ENCODE measurements at places on chromosomes 6 and 20.

DNA sequence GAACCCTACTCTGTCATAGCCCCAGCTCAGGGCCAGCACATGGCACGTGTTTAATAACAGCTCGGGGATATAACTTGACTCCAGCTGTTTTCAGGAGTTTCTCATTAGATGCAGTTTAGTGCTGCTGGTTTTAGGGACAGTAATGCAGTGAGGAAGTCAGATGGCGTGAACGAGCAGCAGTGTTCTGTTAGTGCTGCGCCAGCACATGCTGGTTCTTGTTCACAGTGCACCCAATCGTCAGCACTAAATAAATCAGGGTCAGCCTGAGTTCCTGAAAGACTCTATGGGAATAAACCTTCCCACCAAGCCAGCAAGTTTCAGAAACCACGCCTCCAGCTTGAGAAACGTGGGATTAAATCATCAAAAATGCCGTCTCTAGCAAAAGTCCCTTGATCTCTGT is 235.9 kb upstream of the SUPT3H start:
- no peak for DNase-seq

DNA sequence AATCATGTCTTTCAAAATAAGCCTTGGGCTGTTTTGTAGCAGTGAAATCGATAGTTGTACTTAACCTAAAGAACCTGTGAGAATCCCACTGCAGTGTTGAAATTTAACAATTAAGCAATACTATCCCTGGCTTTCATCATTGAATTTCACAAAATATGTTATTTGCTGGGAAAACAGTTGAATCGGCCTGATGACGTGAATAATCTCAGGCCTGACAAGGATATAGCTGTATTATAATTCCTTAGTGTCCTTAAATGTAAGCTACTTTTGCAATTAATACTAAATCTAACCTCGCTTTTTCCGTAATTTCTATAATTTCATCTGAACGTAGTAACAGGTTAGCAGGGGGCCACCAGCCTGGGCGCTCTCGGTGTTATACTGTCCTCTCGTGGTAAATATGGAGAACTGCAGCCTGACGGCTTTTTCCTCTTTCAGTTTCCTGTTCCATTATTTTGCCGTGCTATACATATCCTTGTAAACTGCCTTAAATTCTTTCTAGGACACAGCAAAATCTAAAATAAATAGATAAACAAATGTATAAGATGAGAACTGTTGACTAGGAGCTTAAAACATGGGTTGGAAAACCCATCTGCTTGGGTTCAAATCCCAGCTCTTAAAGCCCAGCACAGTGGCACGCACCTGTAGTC is 24.0 kb downstream of the MTFR2 start:
- peak; percentile 74 for DNase-seq

- no peak for DNase-seq
Observed at GRCh38 chr6:33744895-33745546, 1.7 kb downstream of the IP6K3 start.

- peak; percentile 53 for DNase-seq
Observed at GRCh38 chr20:12970372-12970821, 38.4 kb upstream of the SPTLC3 start.

GRCh38 chr6:168711049-168711640 is 270.2 kb downstream of the SMOC2 start:
- no peak for DNase-seq

- DNase-seq = no peak
Observed at GRCh38 chr6:73639040-73639439, 14.8 kb downstream of the SLC17A5 start.

DNA sequence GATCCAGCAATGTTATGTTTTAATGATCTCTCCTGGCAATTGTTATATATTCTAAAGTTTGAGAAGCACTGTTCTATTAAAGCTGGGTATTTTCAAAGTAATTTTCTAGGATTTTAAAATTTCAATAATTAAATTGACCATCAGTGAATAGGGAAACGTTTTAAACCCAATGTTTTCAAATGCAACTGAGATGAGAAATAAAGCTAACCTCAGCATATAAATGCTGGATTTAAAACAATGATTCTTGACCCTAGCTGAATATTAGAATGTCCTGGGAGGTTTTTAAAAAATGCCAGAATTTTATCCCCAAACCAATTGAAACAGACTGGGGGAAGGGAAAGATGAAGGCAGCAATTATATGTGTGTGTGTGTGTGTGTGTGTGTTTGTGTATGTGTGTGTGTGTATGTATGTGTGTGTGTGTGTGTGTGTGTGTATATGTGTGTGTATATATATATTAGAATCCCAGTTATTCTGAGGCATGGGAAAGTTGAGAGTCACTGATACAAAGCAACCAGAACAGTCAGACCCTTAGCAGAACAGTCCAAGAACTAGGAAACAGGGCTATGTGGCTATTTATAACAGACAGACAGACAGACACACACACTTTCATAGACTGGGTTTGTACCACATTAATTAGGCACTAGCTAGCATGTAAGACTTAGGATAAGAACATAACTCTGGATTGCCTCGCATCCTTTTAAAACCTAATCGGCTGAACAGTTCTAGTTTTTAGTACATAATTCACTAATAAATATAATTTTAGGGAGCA is 107.8 kb downstream of the MAN1A1 start:
- no peak for DNase-seq

GRCh38 chr6:110710115-110710514 is 105.2 kb downstream of the CDK19 start:
- DNase-seq = no peak

DNA sequence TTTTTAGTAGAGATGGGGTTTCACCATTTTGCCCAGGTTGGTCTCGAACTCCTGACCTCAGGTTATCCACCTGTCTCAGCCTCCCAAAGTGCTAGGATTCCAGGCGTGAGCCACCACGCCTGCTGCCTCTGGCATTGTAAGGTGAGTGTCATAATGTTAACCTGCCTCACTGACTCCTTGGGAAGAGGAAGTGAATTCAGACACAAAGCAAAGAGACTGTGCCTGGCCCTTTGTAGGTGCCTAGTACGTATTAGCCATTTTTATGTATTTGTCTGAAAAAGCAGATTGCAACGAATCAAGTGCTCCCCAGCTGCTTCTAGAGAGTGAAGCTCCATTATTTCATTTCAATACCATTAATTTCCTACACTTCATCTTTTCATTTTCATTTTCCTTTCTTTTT is 260.5 kb downstream of the SAMD5 start:
- no peak for DNase-seq

DNA sequence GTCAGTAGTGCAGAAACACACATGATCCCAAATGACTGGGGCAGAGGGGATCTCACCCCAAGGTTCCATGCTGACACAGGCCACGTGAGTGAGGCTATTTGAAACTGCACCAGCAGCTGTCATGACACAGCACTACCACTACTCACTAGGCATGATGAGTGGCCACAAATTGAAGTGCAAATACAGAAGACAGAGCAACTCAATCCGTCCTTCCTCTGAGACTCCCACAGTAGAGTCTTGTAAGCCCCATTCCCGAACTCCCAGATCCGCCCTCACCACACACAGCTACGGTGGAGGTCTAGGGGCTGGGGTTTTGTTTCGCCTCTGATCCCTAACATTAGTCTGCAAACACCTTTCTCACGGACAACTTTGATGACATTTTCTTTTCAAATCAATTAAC is 113.3 kb upstream of the NUP153 start:
- DNase-seq = no peak

DNA sequence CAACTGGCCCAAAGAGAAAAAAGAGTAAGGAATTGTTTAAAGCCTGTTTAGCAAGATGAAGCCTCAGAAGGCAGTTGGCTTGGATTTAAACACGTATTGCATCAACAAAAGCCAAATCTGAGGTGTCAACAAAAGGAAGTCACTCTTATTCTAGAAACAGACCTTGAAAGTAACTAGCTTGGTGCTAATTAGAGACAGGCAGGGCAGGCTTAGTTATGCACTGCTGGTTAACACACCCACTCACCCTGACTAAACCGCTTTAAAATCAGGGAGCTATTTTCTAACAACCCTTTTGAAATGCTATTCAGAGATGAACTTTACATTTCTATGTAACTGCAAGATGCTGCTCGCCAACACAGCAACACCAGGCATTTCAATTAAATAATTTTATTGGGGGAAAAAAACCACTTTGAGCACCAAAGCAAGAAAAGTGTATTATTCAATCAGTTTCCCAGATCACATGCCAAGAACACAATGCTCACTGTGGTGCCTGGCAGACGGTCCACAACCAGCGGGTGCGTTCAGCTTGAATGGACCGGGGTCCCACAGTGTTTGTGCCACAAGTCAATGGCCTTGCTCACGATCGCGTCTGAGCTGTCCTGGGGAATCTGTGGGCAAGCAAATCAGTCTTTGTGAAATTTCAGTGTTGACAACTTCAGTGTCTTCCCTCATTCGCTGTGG is 23.6 kb downstream of the TBC1D7 start:
- no peak for DNase-seq

DNA sequence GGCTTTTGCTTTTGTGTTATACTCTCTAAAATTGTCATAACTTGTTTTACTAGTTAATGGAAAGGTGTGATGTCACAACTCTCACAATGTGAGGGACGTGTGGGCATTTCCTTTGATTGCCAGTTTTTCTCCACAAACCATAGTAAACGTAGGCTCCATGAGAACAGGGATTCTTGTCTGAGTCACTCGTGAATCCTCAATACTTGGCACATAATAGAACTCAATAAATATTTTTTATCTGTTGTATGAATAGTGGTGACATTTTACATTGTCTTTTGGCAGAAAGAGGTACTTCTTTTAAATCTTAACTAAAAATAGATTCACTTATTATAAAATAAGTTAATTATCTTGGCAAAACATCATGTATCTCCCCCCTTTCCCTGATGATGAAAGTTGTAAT is 69.0 kb upstream of the CNKSR3 start:
- DNase-seq = no peak

GRCh38 chr20:24158281-24158680 is 169.7 kb upstream of the GGTLC1 start:
- DNase-seq = no peak

GRCh38 chr6:125182237-125183008 is 28.9 kb downstream of the TPD52L1 start:
- no peak for DNase-seq

GRCh38 chr20:5003626-5004025 is 2.3 kb upstream of the SLC23A2 start:
- DNase-seq = no peak

DNA sequence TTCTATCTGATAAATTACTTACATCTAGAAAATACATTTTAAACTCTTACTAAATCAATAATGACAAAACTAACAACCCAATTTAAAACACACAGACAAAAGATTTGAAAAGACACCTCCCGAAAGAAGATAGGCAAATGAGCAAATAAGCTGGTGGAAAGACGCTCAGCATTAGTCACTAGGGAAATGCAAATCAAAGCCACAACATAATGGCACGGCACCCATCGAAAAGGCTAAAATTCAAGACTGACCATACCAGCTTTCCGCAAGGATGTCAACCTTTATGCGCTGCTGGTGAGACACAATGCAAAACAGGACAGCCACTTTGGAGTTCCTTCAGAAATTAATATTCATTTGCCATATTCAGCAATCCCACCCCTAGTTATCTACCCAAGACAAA is 25.9 kb downstream of the TAF4 start:
- DNase-seq = no peak

- DNase-seq = no peak
Observed at GRCh38 chr20:24340933-24341332, 128.5 kb upstream of the SYNDIG1 start.

DNA sequence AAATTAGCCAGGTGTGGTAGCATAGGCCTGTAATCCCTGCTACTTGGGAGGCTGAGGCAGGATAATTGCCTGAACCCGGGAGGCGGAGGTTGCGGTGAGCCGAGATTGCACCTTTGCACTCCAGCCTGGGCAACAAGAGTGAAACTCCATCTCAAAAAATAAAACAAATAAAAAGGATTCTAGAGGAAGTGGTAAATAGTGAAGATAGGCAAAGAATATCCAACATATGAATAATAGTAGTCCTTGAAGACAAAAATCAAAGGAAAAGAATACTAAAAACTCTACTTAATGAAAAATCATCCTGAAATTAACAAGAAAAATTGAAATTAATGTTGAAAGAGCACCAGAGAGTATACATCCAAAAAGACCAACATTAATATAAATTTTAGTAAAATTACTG is 67.0 kb upstream of the MRAP2 start:
- no peak for DNase-seq

- DNase-seq = no peak
Observed at GRCh38 chr6:80126657-80127345, 20.3 kb downstream of the BCKDHB start.

GRCh38 chr6:90184334-90185298 is 112.0 kb downstream of the BACH2 start:
- no peak for DNase-seq
